ENCODE measurements at places on chromosomes 11 and 22. TPM values are rescaled to one million over a fixed set of nuclear protein-coding genes. Genes with fewer than 3 reads are reported as not detected.

FAM83F gene
- total RNA-seq = not detected

SAA4 gene
- total RNA-seq = not detected

LRRC74B gene
- total RNA-seq = under 0.01 TPM

APOBEC3G gene
- total RNA-seq = 7.0 TPM

MPPED1 gene
- not detected for total RNA-seq

TSPAN32 gene
- total RNA-seq = not detected

NNMT gene
- total RNA-seq = 919 TPM

CHRNA10 gene
- 0.59 TPM for total RNA-seq

OR51I1 gene
- total RNA-seq = not detected

EHF gene
- 16.0 TPM for total RNA-seq

PRPF19 gene
- total RNA-seq = 50.1 TPM

SLC35E4 gene
- total RNA-seq = 8.9 TPM

CCDC73 gene
- total RNA-seq = not detected

LGALS1 gene
- 2,277 TPM for total RNA-seq

KDM4D gene
- total RNA-seq = 0.74 TPM

FGF4 gene
- total RNA-seq = not detected

C11orf91 gene
- not detected for total RNA-seq

KRTAP5-7 gene
- not detected for total RNA-seq

PHLDA2 gene
- 5.0 TPM for total RNA-seq
